Stimulated activated CD4-positive, alpha-beta T cell treated with anti-CD3 and anti-CD28 coated beads, Interleukin-15, amount 100 ng/mL, for 1 hour (primary cell): ENCODE measurements at places on chromosomes 12 and 14.

DNA sequence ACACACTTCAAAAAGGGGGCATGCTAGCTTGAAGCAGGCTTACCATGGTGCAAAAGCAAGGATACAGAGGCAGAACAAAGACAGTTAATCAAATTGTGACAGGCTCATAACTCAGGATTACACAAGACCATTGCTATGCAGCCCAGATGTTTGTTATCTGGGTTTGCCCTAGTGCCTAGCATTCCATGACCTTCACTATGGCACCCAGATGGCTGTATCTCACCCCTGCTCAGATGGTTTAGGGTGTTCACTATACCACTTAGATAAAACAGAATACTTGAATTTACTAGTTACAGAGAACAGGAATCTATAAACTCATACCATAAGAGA lies 56.2 kb downstream of the SDR9C7 start:
- DNase-seq: no peak

- no peak for DNase-seq
These were observed 106.5 kb downstream of the SAMD4A start for GRCh38 chr14:54673193-54674045.

DNA sequence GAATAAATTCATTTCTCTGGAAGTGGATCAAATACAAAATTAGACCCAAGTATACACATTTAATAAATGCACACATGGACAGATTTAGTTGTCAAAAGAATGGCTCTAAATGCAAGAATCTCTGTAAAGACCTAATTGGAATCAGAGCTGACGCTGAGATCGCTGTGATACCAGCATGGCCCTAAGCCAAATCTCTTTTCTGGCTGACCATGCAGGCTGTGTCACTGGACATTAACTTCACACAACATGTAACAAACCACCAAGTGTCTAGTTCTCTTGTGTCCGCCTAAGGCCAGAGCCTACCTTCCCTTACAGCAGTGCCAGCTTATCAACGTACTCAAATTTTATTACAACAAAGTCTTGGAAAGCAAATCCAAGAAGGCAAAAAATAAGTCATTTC lies 127.5 kb downstream of the MED13L start:
- no peak for DNase-seq

GRCh38 chr14:80419345-80419744 lies 208.0 kb upstream of the DIO2 start:
- DNase-seq: no peak

DNA sequence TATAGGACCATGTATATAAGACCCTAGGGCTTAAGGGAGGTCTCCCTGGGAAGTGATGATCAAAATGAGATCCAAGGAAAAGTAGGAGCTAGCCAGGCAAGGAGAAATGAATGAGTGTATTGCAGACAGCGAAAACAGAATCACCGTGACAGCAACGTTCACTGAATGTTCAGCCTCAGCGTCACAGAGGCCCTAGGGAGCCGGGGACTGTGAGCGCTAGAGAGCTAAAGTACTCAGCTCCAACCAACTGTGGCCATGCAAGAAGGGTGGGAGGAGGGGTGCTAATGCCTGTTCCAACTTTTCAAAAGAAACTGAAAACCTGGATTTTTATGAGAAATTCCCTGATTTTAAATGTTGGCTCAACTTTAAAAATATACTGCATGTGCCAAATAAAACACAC lies 105.5 kb upstream of the CCND2 start:
- no peak for DNase-seq

- DNase-seq: no peak
These were observed 425.5 kb downstream of the GXYLT1 start for GRCh38 chr12:41719214-41719613.

DNA sequence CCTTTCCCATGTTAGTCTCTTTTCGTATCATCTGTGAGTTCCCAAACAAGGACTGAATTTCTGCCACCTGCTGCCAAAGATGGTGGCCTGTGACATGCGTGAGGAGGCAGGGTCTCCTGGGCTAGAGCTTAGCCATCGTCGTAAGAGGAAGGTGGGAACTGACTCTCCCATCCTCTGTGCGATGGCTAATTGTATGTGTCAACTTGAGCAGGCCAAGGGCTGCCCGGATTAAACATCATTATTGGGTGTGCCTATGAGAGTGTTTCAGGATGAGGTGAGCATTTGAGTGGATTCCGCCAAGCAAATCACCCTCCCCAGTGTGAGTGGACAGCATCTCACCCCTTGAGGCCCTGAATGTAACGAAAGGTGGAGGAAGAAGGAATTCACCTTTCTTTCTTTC lies 220.7 kb upstream of the DIO3 start:
- no peak for DNase-seq

GRCh38 chr14:74019408-74020137 lies 424 bp downstream of the BBOF1 start:
- DNase-seq: no peak

GRCh38 chr12:115968211-115968610 lies 309.3 kb downstream of the MED13L start:
- no peak for DNase-seq

GRCh38 chr14:36281309-36281708 lies 39.1 kb downstream of the MBIP start:
- DNase-seq: no peak

DNA sequence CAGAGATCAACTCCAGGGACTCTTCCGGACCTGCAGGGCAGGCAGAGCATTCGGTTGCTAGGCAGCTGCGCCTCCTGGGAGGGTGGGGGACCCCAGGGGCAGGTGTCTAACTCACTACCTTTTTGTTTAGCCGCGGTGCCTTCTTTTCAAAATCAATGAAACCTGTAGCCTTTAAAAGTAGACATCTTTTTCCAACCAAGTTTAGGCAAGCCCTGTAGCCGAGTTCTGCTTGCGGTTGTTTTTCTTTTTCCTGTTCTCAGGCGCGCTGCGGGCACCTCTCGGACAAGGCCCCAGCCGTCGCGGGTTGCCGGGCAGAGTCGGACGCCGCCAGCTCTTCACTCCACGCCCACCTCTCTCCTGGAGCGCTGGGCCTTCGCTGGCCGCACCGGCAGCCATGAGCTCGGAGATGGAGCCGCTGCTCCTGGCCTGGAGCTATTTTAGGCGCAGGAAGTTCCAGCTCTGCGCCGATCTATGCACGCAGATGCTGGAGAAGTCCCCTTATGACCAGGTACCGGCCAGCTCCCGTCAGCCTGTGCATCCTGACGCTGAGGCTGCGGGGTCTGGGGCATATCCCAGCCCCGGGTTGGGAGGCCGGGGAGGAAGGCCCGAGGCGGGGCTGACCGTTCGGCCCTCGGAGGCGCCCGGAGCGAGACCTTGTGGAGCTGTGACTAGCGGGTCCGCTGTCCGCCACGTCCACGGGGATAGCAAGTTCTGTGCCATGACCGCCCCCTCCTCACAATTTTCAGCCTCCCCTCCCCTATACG lies at the start of gene TTC8:
Gene TTC8, plus strand, starts transcription at position 338 of the 764 bp plus-strand sequence. Its CDS starts 57 bp downstream, at position 395.
- peak; percentile 66 for DNase-seq

GRCh38 chr12:72089678-72090077 lies 151.0 kb downstream of the TPH2 start:
- DNase-seq: no peak

GRCh38 chr14:85280074-85280473 lies 249.9 kb upstream of the FLRT2 start:
- DNase-seq: no peak

DNA sequence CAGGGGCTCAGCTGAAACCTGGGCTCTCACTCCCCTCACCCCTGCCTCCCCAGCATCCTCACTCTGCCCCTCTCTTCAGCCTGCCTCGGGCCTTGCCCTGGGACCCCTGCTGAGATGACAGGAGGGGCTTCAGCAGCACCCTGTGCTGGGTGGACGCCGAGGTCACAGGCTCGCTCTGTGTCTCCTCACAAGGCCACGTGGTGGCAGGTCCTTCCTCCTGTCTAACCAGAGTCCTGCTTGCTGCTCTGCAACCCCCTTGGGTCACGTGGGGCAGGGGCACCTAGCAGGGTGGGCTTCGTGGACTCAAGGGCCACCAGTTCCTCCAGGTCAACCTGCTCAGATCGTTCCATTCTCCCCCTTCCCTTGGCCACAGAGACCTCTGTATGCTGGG lies 90.4 kb downstream of the TMEM121 start:
- no peak for DNase-seq

- no peak for DNase-seq
These were observed 8.7 kb upstream of the SDSL start for GRCh38 chr12:113413488-113413939.

DNA sequence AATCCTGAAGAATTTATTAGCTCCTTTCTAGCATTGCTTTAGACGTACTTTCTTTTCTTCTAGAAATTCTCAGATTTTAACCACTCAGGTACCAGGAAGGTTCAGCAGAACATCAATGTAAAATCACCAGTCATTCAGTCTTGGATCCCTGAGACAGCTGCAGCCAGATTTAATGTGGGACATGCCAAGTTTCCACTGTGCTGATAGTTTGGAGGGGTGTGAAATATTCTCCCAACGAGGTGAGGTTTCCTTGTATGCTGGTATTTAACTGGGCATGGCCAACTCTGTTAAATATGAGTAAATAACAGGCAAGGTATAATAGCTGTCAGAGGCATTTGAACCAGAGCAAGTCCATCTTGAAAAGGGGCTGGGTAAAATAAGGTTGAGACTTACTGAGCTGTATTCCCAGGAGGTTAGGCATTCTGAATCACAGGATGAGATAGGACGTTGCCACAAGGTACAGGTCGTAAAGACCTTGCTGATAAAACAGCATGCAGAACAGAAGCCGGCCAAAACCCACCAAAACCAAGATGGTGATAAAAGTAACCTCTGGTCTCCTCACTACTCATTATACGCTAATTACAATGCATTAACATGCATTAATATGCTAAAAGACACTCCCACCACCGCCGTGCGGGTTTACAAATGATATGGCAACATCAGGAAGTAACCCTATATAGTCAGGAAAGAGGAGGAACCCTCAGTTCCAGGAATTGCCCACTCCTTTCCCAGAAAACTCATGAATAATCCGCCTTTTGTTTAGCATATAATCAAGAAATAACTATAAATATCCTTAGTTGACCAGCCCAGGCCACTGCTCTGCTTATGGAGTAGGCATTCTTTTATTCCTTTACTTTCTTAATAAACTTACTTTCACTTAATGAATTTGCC lies 75.2 kb upstream of the RASSF8 start:
- DNase-seq: no peak

DNA sequence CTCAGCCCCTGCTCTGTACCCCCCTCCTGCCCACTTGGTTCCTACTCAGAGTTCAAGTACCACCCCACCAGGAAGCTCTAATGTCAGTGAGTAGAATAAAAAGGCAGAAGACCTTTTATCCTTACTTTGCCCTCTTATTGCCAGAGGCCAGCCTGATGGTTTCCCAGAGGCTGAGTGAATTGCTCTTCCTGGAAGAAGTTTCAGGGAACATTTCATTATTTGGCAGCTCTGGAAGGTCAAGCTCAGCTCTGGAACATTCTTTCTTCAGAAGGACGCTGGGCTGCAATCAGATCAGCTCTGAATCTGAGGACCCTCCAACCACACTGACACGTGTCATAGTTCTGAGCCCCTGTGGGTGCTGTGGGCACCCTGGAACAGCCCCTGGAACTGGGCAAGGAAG lies 188.9 kb downstream of the ETV6 start:
- no peak for DNase-seq

DNA sequence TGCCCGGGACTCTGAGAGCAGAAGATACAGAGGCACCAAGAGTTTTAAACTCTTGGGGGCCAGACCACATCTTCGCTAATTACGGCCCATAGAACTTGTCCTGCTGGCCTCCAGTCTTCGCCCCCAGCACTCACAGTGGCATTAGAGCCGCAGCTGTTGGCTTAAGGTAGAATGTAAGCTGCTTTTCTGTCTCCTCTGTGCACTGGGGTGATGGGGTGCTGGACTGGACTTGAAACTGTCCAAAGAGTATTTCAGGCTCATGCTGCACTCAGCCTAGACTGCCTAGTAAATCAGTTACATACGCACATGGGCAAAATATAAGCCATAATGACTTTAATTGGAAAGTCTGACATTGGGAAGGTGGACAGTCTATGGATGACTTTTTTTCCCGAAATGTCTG lies 29.0 kb downstream of the YY1 start:
- no peak for DNase-seq

- DNase-seq: no peak
These were observed 126.6 kb downstream of the CHST11 start for GRCh38 chr12:104583301-104583700.

DNA sequence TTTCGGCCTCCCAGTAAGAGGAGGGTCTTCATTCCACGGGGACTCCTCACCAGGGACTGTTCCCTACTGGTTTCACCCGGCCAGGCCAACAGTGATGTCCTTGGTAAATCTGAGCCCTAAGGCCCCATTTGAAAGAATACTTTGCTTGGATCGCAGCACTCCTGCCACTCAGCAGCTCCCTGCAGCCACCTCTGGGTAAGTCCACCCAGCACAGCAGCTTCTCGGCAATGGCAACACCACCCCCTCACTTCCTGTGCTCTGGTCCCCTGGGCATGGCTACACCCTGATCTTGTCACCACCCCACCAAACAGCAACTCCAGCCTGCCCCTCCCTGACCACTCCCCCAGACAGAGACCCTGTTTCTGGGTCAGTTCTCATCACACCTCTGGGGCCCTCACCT lies 100.3 kb downstream of the SETD3 start:
- DNase-seq: no peak

GRCh38 chr12:84172823-84173424 lies 739.7 kb downstream of the SLC6A15 start:
- no peak for DNase-seq

DNA sequence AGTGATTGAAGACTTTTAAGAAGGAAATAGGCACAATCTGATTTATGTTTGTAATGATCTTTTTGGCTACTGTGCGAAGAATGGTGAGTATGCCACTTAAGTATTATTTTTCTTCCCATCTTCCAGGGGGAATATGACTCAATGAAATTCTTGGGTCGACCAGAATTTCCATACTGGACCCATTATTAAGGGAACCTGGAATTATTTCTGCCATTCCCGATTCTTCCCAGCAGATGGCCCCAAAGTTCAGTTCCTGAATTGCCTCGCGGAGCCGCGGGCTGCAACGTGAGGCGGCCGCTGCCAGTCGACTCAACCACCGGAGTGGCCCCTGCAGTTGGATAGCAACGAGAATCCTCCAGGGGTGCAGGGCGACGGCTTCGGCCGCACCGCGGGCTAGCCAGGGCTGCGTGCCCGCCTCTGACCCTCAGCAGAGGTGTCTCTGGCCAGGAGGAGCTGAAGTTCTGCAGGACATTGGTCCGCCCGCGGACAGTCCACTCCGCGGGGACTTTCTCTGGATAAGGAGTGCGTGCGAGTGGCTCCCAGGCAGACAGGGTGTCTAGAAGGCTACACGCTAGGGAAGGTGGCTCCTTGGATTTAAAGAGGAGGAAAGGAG lies 628 bp upstream of the TSHR start:
- DNase-seq: peak; percentile 41

GRCh38 chr14:61098721-61099120 lies 117.7 kb downstream of the SLC38A6 start:
- DNase-seq: no peak

DNA sequence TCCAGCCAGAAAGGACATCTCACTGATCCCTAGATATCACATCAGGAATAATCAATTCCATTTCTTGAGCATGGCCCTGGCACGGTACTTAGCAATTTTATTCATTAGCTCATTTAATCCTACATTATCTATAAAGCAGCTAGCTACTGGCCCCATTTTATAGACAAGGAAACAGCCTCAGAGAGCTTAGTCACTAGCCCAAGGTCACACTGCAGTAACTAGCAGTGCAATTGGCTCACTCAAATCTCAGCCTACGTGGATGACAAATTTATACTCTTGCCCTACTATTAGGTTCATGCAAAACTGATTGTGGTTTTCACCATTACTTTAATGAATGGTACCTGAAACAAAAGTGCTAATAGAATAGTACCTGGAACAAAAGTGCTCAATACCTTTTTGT lies 41.7 kb downstream of the NUAK1 start:
- no peak for DNase-seq

- no peak for DNase-seq
These were observed 3.7 kb upstream of the OR4N2 start for GRCh38 chr14:19799880-19800279.

GRCh38 chr12:47763481-47764346 lies 5.0 kb upstream of the RAPGEF3 start:
- DNase-seq: no peak
